Activated naive CD4-positive, alpha-beta T cell (primary cell): ENCODE measurements at places on chromosomes 1 and 21.

GRCh38 chr1:187481581-187482148 is 652.9 kb downstream of the PLA2G4A start:
- no peak for DNase-seq

GRCh38 chr1:56490619-56491018 is 88.7 kb downstream of the PLPP3 start:
- no peak for DNase-seq

DNA sequence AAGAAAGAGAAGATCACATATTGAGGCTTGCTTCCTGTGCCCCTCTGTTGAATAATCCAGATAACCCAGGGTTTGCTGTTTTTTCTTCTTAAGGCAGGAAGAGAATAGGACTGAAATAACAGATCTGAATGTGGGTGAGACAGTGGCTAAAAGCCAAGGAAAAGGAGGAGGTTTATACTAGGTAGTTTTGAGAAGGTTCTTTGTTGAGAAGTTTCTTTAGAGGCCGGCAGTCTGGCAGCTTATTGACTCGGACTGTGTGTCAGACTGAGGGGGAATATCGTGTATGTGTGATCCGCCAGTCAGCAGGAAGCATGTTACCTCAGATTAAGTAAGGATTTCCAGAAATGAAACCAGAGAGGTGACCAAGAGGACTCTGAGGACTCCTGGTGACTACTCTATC is 119.8 kb downstream of the PLA2G4A start:
- no peak for DNase-seq

- DNase-seq = no peak
These were observed 16.9 kb downstream of the MGST3 start for GRCh38 chr1:165647970-165648369.

DNA sequence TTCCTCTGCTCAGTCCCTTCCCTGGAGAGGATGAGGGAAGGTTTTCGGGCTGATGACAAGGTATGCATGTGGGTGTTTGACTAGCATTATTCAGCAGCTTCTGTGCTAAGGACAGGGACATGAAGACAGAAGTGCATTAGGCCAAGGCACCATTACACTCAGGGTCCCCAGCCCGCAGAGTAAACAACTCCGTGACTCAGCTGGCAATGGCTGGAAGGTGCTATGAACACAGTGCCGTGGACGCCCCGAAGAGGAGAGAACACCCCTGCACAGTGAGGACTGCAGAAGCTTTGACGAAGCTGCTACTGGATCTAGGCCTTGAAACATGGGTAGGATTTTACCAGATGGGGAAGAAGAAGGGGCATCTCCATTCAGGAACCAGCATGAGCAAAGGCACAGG is 13.7 kb upstream of the EPS8L3 start:
- no peak for DNase-seq
